ENCODE measurements at places on chromosomes 13 and 19.

DNA sequence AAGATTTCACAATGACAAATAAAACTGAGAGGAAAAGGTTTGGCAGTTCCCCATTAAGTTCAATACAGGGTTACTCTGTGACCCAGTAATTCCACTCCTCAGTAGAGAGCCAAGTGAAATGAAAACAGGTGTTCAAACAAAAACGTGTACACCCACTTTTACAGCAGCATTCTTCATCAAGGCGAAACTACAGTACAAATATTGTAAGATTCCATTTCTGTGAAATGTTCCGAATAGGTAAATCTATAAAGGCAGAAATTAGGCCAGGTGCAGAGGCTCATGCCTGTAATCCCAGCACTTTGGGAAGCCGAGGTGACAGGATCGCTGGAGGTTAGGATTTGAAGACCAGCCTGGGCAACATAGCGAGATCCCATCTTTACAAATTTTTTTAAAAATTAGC, 8.9 kb upstream of the GDF15 start:
- no peak for DNase-seq

DNA sequence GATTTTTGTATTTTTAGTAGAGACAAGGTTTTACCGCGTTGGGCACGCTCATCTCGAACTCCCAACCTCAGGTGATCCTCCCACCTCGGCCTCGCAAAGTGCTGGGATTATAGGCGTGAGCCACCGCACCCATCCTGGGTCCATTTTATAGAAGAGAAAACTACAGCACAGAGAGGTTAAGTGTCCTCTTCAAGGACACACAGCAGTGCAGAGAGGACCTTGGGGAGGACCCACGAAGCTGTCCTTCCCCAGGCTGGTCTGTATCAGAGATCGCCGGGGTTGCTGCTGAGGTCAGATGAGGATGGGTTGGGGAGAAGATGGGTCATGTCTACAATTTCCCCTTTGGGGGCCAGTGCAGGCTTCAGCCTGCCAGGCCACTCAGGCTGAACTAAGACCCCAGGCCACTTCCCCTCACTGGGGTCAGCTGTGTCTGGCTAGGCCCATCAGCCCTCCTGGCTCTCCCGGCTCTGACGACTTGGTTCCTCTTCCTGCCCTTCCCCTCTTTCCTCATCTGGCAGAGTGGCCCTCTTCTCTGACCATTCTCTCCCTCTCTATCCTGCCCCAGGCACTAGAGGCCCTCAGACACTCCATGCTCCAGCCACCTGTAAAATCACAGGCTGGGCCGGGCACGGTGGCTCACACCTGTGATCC, 9.6 kb downstream of the MYO1F start:
- no peak for DNase-seq

DNA sequence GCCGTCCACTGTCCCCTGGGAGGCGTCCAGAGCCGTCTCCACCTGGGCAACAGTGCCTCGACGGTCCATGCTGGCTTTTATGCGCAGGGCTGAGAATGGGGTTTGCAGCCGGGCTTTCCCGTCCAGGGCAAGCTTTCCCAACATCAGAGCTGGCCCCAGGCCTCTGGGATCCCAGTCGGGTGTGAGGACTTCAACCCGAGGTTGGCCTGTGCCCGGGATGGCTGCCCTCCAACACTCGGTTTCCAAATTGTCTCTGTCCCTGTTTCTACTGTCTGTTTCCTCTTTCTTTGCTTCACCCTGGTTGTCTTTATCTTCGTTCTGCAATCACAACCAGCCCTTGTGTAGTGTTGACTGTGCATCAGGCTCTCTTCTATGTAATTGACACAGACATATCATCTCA, at the start of gene IFNL4:
Gene IFNL4, minus strand, starts transcription at position 51 of the 400 bp plus-strand sequence.
- no peak for DNase-seq

GRCh38 chr13:24670961-24671381, 9.2 kb upstream of the ATP12A start:
- peak; percentile 41 for DNase-seq

DNA sequence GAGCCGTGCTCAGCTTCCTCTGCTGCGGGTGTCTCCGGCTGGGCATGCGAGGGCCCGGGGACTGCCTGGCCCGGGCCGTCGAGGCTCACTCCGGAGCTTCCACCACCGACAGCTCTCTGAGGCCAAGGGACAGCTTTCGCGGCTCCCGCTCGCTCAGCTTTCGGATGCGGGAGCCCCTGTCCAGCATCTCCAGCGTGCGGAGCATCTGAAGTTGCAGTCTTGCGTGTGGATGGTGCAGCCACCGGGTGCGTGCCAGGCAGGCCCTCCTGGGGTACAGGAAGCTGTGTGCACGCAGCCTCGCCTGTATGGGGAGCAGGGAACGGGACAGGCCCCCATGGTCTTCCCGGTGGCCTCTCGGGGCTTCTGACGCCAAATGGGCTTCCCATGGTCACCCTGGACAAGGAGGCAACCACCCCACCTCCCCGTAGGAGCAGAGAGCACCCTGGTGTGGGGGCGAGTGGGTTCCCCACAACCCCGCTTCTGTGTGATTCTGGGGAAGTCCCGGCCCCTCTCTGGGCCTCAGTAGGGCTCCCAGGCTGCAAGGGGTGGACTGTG, 1.2 kb downstream of the S1PR4 start:
- DNase-seq: no peak

- peak; percentile 68 for DNase-seq
Observed at GRCh38 chr13:113802090-113802531, 43.1 kb downstream of the TMEM255B start.

DNA sequence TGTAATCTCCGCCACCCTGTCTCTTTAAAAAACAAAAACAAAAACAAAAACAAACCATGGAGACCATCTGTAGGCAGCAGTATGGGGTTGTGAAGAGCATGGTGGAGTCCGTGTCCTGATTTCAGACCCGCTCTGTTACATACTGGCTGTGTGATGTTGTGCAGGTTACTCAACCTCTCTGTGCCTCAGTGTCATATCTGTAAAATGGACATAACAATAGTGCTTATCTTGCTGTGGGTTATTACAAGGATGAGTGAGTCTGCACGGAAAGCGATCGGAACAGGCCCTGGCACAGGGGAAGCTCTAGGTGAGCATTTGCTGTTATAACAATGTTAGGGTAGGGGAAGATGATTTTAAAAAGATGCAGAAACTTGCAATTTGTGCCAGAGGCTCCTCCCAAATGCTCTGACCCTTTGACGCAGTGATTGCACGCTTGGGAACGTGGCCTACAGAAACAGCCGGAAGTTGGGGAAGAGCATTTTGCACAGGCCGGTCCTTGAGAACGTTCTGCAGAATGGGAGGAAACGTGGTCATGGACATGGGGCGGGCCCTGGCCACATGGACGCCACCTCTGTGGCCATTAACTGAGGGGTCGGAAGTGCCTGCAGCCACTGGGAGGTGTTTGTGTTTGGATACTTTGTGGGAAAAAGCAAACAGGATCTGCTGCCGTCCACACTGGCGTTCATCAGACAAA, 15.7 kb upstream of the SELENOW start:
- no peak for DNase-seq

- DNase-seq: no peak
Observed at GRCh38 chr13:39952249-39953233, 297.1 kb downstream of the COG6 start.

DNA sequence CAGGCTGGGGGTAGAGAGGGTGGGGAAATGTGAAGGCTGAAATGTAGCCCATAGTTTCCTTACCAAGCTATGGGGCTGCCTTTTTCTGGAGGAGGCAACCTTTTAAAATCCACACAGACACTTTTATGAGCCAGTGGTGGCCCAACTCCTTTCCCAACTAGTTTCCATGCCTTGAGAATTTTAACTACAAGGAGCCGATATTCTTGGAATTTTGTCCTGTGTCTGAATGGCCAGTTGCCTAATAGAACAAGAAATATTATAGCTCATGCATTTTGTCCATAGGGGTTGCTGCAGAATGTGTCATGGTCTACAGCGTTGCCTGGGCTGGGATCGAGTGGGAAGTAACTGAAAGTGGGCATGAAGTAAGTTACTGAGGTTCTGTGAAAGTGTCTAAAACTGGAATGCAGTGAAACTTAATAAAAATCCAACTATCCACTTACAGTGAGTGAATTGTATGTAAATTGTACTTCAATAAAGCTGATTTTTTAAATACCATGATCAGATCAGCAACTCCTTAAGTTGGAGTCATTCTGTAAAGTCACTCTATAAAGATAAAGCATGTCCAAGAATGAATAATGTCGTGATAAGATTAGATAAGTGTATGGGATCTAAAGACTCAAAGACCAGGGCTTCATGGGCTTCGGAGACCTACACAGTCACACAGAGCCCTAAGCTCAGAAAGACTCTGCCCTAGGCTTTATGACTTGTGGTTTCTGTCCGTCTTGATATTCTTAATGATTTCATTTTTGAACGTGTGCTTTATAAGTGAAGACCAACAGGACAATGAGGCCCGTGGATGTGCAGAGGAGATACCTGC, 122.6 kb upstream of the FNDC3A start:
- no peak for DNase-seq

GRCh38 chr13:40102360-40102727, 446.9 kb downstream of the COG6 start:
- DNase-seq: no peak

DNA sequence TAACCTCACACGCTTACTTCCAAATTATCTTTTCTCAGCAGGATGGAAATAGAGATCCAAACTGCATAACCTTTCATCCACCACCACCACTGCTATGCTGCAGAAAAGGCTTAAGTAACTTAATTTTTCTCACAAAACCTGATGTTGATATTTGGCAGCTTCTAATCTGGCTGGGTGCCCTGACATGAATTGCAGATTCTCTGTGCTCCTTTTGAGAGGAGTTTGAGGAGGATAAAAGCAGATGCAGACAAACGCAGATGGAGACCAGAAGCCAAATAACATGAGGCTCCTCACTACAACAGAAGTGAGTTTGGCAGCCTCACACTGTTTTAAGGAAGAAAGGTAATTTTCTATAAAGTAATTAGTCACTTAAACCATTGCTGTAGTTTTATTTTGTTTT, 646.2 kb upstream of the ATXN8OS start:
- DNase-seq: no peak

DNA sequence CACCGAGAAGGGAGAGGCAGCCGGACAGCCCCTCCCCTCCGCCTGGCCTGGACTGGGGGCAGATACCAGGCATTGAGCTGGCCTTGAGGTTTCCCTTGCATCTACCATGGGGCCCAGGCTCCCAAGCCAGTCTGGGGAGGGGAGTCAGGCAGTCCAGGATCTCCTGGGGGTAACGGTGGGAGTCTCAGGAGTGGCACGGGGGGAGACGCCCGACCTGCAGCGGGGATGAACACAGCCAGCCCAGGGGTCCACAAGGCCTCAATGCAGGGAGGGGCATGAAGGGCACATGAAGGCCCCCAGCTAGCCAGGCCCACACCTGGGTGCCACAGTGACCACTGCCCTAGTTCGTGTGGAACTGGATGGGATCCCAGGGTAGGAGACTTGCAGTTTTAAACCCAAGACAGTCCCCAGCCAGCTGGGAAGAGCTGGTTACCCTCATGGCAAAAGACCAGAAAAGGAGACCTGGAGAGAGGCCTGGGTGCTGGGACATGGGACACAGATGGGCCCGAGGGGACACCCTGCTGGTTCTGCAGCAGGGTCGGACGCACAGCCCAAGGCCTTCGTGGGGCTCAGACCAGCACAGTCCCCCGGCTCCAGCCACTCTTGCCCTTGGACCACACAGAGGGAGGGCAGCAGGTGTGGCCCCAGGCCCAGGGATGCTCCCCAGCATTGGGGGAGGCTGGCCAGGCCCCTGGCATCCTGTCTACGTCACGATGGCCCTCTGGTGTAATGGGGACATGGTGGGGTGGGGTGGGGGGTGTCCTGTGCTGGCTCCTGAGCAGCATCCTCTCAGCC, 4.6 kb upstream of the UQCR11 start:
- no peak for DNase-seq

DNA sequence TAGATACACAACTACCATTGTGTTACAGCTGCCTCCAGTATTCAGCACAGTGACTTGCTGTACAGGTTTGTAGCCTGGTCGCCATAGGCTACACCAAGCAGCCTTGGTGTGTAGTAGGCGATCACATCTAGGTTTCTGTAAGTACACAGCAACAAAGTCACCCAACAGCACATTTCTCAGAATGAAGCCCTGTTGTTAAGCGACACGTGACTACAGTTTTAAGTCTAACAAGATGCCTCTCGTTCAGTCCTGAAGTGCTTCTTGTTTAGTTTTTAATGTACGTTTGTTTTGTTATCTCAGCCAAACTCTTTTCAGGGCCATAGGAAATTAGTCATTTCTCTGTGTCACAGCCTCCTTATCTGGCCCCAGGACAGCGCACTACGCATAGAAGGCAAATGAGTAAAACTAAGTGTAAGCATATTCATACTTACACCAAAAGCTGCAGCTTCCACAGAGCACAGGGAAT, 50.0 kb upstream of the GPR183 start:
- no peak for DNase-seq

Measured in SK-N-DZ (cell line).